Upper lobe of left lung (tissue), 6 donors: ENCODE measurements at places on chromosomes 7 and 10. TPM values are rescaled to one million over a fixed set of nuclear protein-coding genes. Genes with fewer than 3 reads are reported as not detected.

The GARIN1A gene
- total RNA-seq, result 14.8 TPM

The HOXA1 gene
- 2.1 TPM for total RNA-seq

- DNase-seq, result peak; percentile 87
These were observed 14.0 kb upstream of the ZNF273 start for GRCh38 chr7:64888901-64889685.

GRCh38 chr7:37915438-37915837 is 1.2 kb downstream of the SFRP4 start:
- DNase-seq, result no peak

DNA sequence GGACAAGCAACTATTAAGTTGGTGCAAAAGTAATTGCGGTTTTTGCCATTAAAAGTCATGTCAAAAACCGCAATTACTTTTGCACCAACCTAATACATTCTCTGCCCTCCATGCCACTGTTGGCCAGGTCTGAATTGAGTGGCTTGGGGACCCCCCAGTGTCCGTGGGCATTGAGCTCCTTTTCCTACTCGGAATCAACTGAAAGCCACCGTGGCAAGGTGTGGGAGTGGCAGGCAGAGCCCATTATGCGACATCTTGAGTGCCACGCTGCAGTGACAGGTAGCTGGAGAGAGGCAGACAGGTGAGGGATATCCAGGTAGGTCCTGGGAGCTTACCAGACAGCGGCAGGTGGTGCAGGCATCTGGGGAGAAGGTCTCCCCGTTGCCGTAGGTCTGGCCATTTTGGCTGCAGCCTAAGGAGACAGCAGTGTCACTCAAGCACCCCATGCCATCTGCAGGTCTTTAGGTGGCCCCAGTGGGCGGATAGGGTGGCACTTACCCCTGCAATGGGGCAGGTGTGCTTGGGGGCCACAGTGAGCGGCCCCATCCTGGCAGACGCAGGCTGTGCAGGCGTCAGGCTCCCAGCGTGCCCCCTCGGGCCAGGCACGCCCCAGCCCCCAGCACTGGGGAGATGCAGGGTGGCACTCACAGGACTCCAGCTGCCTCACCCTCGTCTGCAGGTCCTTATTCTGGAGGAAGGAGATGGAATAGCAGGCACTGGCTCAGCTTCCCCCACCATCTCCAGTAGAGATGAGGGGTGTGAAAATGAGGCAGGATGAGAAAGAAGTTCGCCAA is 3.5 kb downstream of the KCP start:
- no peak for DNase-seq
